ENCODE measurements at places on chromosomes 2 and 18. TPM values are rescaled to one million over a fixed set of nuclear protein-coding genes. Genes with fewer than 3 reads are reported as not detected.

The LYG2 gene
- total RNA-seq: not detected

The TXNDC2 gene
- 0.34 TPM for total RNA-seq

The SPAST gene
- 11.5 TPM for total RNA-seq

The ARL4C gene
- 58.9 TPM for total RNA-seq

The RAPGEF4 gene
- 1.8 TPM for total RNA-seq

The GAREM2 gene
- total RNA-seq: 0.94 TPM

The SLC9A4 gene
- total RNA-seq: not detected

The GRHL1 gene
- total RNA-seq: 10.1 TPM

The DAW1 gene
- total RNA-seq: 1.4 TPM

The GREB1L gene
- 1.8 TPM for total RNA-seq

The ZC3H15 gene
- 66.2 TPM for total RNA-seq

The CFAP65 gene
- total RNA-seq: not detected

The RUFY4 gene
- not detected for total RNA-seq

The ANKMY1 gene
- 6.1 TPM for total RNA-seq

The SERPINB13 gene
- 8.0 TPM for total RNA-seq

The LINC00305 gene
- total RNA-seq: not detected

The FZD7 gene
- total RNA-seq: 6.5 TPM
